Activated naive CD4-positive, alpha-beta T cell treated with anti-CD3 and anti-CD28 coated beads for 36 hours (primary cell): ENCODE measurements at places on chromosomes 1 and 21.

DNA sequence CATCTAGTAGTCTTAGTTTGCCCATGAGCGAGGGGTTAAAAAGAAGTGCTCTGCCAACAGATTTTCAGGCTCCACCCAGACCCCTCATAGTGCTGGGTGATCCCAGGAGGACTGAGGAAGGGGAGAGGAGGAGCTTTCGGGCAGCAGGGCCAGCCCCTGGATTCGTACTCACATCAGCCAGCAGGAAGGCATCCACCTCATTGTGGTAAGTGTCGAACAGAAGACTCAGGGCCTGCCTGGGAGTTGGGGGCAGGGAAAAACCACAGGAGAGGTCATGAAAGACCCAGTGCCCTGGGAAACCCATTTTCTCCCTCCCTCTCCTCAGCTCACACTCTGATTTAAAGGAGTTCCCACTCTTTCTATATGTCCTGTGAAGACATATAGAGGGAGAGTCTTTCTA lies 34.9 kb downstream of the PIK3C2B start:
- DNase-seq: no peak

GRCh38 chr1:36937371-36937770 lies 96.9 kb downstream of the GRIK3 start:
- DNase-seq: no peak

GRCh38 chr1:247367786-247368422 lies 36.2 kb upstream of the ZNF496 start:
- DNase-seq: no peak

GRCh38 chr1:51329443-51330325 lies 678 bp downstream of the TTC39A start:
- DNase-seq: no peak

GRCh38 chr1:47481936-47482335 lies 44.1 kb downstream of the FOXD2 start:
- DNase-seq: no peak
